ENCODE measurements at places on chromosomes 12 and 14.

DNA sequence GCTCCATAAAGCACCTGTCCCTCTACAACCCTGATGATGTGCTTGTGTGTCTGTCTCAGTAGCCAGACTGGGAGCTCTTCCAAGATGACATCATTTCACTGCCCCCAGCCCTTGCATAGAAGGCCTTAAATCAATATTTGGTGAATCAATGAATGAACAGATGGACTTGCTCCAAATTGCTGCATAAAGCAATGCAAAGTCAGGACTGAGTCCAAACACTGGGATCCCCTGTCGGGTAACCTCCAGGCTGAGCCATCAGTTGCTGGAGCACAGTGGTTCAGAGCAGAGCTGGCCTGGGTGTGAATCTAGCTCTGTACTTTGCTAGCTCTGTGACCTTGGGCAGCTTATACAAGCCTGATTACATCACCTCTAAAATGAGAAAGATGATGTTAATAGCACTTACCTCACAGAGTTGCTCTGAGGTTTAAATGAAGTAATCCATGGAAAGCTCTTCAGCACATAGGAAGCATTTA, 120.3 kb upstream of the VASH1 start:
- no peak for ATAC-seq

DNA sequence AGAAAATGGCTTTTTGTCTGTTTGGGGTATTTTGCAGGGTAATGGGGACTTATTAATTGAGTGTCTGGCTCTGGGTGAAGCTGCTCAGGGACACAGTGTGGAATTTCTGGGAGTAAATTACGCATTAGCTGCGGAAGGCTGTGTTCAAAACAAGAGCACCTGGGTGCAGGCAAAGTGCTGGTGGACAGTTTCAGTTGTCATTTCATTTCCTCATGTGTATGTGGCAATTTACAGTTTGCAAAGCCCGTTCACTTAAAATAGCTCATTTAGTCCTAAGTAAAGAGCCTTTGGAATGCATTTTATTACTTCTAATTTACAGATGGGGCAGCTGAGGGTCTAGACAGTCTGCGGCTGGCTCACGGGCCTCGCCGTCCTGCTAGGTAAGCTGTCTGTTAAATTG, 546.8 kb downstream of the BCL11B start:
- ATAC-seq, result no peak

- no peak for ATAC-seq
Observed at GRCh38 chr12:97758194-97758501, 295.5 kb downstream of the RMST start.

GRCh38 chr12:16499611-16500010, 106.4 kb downstream of the LMO3 start:
- no peak for ATAC-seq

- ATAC-seq, result no peak
Observed at GRCh38 chr12:71640316-71640715, 23.3 kb downstream of the ZFC3H1 start.

DNA sequence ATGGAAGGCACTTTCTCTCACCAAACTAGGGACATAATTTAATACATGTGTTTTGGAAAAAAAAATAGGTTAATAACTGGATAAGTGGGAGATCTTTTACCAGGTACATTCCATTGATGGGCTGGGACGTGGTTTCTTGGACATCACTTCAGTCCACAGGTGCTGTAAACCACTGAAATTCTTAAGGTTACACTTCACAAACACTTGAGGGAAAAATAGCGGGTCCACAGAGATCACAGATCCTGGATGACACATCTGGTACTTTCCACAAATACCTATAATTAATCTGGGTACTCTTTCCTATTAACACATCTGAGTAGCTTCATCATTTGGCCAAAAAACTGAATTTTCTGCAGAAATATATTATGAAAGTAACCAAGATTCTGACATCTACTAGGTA, 85.0 kb downstream of the POLR3B start:
- ATAC-seq, result no peak

GRCh38 chr14:92928258-92928629, 5.3 kb downstream of the CHGA start:
- ATAC-seq, result no peak

- ATAC-seq, result no peak
Observed at GRCh38 chr14:97377550-97377949, 580.4 kb downstream of the VRK1 start.

DNA sequence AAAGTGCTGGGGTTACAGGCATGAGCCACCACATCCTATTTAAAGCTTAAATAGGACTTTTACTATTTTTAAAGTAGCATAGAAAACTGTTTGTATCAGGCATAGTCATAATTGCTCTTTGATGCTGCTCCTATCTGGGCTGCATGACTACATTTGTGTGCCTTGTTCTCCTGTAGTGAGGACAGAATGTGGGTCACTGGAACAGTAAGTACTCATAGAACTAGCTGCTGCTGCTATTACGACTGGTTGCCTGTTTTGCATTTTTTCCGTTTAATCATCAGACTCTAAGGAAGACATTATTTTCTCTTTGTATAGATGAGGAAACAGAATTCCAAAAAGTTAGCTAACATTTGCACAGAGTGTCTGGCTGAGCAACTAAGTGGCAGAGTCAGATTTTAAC, 42.8 kb downstream of the ZC3H14 start:
- peak; percentile 60 for ATAC-seq

DNA sequence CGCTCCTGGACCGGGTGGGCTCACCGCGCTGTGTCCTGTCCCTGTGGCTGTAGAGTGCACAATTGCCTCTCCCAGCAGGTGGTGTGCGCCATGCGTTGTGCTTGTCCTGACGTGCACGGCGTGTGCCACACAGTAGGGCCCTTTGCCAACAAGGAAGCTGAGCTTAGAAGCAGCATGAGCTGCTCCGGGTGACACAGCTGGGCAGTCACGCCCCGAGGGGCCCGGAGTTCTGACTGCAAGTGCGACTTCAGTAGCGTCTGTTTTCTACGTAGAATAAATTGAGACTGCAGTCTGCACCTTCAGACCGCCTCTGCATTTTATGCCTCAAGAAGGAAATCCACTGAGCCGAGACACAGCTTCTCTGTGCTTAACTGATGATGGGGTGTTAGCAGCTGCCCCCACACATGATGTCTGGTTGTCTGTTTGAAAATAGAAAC, 81.6 kb downstream of the ADGRD1 start:
- ATAC-seq, result no peak

- ATAC-seq, result no peak
Observed at GRCh38 chr12:59386236-59386635, 209.6 kb upstream of the SLC16A7 start.

- no peak for ATAC-seq
Observed at GRCh38 chr12:70002097-70002911, 177.3 kb downstream of the MYRFL start.

- no peak for ATAC-seq
Observed at GRCh38 chr14:87522575-87522974, 470.4 kb downstream of the GALC start.

DNA sequence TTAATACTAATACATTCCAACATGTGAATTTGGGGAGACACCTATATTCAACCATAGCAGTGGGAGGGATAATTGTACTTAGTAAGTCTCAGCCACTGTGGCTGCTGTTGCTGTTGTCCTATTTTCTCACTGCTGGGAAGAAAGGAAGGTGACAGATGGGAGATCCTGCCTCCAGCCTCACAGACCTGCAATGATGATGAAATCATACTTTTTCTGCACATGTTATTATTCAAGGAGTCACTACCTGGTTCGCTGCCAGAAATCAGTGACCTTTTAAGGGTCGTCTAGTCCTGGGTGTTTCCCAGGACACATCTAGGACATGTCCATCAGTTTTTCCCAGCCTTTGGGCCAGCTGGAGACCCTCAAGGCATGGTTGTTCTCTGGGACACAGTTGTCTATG, 106.2 kb upstream of the RPH3A start:
- no peak for ATAC-seq

GRCh38 chr14:100786576-100787219, 39.2 kb upstream of the MEG3 start:
- ATAC-seq, result no peak

GRCh38 chr12:24630446-24630845, 318.5 kb downstream of the BCAT1 start:
- ATAC-seq, result no peak

DNA sequence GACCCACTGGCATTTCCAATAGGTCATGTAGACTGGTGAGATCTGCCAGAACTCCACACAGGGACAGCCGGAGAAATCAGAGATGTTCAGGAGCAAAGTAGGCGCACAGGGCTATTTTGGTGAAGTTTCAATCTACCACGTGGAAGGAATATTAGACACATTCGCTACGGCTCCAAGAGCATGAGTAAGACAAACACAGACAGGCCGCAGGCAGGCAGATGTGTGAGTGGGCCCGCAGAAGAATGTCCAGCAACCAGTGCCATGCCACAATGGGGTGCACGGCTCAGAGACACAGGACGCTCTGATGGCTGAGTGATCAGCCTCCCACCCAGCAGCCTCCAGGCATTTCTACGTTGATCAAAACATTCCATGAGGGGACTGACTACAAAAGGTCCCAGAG, 10.4 kb downstream of the SLC15A4 start:
- no peak for ATAC-seq

DNA sequence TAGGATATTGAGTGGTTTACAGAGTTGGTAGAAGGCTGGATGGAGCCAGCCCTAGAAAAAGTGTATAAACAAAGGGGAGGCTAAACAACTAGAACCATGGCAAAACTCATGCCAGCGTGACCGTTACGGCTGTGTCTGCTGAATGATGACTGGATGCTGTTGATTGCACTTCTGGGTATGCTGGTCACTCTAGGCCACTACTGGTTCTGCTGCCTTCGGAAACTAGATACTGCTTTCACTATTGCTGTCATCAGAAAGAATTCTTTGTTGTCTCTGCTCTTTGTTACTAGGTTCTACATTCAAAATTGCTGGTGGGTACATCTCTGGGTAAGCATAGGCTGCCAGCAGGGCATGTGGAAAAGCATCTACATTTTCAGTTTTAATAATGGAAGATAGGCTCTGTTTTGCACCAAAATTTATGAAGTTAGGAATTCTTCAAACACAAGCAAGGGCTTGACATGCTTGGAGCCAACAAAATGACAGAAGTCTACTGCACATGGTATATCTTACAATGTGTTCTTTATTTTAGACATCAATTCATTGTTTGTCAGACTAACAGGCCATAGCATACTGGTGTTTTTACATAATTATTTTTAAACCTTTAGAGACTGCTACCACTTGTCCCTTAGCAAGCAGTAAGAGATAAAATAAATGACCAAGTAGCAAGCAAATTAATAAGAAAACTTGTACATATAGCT, 15.4 kb downstream of the MON2 start:
- no peak for ATAC-seq

DNA sequence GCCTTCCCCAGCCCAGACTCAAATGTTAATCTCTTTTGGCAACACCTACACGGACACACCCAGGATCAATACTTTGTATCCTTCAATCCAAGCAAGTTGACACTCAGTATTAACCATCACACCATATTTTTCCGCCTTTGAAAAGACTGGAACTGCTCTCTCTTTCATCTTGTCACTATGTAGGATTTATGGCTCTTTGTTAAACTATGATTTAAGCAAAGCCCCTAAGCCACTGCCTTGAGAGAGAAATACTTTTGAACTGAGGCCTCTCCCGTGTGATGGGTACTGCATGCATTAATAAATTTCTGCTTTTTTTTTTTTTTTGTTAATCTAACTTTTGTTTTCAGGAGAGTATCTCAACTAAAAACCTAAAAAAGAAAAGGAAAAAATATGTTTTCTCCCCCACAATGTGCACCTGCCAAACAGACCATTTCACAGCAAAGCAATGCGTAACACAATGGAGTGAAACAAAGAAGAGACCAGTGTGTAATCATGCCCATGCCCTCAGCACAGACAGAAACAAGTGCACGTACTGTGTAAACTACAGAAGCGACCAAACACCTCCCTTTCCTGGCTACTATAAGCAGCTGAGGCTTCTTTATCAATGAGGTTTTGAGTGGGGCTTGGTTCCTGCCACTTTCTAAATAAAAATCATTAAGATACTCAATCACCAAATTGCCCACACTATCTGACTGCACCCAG, 28.3 kb upstream of the ETFBKMT start:
- ATAC-seq, result no peak

DNA sequence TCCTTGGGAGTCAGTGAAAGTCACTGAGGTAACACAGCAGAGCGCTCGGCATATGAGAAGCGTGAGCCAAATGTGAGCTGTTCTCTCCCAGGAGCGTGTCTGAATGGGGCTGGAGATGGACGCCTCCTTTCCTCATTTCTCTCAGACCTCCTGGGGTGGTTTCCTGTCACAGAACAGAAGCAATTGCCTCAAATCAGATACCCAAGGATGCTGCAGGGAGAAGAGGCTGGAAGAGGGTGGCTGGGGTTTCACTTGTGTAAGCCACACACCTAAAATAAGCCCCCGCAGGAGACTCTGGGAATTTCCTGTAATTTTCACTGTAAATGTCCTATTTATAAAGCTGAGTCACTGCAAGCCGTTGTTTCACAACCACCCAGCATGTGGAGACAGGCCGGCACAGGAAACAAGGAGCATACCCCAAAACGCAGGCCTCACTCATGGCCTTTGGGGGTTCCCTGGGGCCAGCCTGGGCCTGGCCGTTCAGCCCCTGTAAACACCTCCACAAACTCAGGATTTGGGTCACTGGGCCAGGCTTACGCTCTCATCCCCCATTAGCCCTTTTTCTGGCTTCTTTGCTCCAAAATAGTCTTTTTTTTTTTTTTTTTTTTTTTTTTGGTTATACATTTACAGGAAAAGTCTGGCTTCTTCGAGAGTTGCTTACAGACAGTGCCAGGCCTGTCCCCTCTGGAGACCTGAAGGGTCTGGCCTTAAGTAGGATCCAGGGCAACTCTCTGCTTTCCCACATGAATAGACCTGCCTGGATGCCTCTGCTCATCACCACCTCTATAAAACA, 55.3 kb downstream of the VCPKMT start:
- no peak for ATAC-seq

DNA sequence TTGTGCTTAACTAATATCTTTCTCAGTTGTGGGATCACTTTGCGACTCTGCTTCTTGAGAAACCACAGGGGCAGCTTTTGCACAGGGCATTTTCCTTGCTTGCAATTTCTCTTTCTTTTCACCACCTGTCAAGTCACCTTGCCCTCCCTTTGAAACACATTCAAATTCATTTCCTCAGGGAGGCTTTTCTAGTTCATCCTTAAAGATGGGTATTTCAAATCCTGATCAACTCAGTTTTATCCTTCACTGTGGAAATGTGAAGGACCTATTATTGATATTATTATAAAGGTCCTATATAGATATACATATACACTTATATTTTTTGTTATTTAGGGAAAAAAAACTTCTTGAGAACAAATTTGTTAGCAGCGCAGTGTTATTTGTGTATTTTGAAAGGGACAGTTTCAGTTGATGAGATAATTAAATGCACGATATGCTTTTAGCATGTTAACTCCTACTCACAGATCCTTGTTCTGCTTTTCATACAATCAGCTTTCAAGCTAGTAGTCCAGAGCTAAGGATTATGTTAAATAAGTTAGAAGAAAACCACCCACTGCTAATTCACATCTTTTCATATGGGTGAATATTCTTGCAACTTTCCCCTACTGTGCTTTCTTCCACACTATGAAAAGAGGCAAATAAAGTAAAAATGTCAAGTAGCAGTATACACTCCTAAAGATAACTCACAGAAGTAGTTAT, 501.4 kb upstream of the RGS6 start:
- no peak for ATAC-seq

All from activated CD4-positive, CD25-positive, alpha-beta regulatory T cell treated with anti-CD3 and anti-CD28 coated beads, Interleukin-2, amount 50 U/mL, for 24 hours (primary cell).